Activated naive CD4-positive, alpha-beta T cell treated with anti-CD3 and anti-CD28 coated beads for 36 hours (primary cell): ENCODE measurements at places on chromosomes 6 and 20. TPM values are rescaled to one million over a fixed set of nuclear protein-coding genes. Genes with fewer than 3 reads are reported as not detected.

BTBD3 gene
- 7.2 TPM for total RNA-seq

CENPW gene
- total RNA-seq, result 77.8 TPM

OR2B2 gene
- total RNA-seq, result not detected

SYNDIG1 gene
- not detected for total RNA-seq

EGFL8 gene
- total RNA-seq, result 9.5 TPM

IL17A gene
- not detected for total RNA-seq

MEP1A gene
- total RNA-seq, result not detected

- no peak overlapping the region for H3K27ac ChIP-seq
- H3K4me1 ChIP-seq, result peaks cover 39% of the 10 kb centered on the region
These were observed 10.7 kb downstream of the NEDD9 start for GRCh38 chr6:11221623-11222384.

DNA sequence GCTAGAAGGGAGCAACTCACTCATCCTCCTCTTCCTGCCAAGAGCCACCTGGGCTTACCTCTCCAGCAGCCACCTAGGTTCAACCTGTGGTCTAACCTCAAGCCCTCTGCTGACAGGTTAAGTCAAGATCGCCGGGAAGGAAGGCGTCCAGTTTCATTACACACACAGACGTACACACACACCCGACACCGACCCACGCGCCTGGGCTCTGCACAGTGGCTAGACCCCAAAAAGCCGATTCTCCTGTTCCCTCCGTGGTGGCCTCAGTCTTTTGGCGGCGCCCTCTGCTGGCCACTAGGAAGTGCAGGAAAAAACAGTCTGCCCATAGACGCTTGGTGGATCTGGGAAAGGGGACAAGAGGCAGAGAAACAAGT lies 52.8 kb downstream of the MRPL14 start:
- H3K4me1 ChIP-seq, result peaks cover 19% of the 10 kb centered on the region
- peak overlapping the region; percentile 73 for H3K4me3 ChIP-seq
- DNase-seq, result peak; percentile 73
- peaks cover 3% of the 10 kb centered on the region for H3K27me3 ChIP-seq

GRCh38 chr6:147867433-147868226 lies 359.1 kb downstream of the SAMD5 start:
- H3K27me3 ChIP-seq, result no peaks in the 10 kb centered on the region
- no peaks in the 10 kb centered on the region for H3K4me1 ChIP-seq
- H3K27ac ChIP-seq, result no peak overlapping the region
- H3K4me3 ChIP-seq, result no peak overlapping the region
- no peak for DNase-seq
- no peaks in the 10 kb centered on the region for H3K36me3 ChIP-seq

GRCh38 chr6:82084324-82084920 lies 163.1 kb downstream of the IBTK start:
- no peaks in the 10 kb centered on the region for H3K27me3 ChIP-seq
- no peaks in the 10 kb centered on the region for H3K4me1 ChIP-seq
- H3K4me3 ChIP-seq, result no peak overlapping the region
- no peaks in the 10 kb centered on the region for H3K36me3 ChIP-seq

DNA sequence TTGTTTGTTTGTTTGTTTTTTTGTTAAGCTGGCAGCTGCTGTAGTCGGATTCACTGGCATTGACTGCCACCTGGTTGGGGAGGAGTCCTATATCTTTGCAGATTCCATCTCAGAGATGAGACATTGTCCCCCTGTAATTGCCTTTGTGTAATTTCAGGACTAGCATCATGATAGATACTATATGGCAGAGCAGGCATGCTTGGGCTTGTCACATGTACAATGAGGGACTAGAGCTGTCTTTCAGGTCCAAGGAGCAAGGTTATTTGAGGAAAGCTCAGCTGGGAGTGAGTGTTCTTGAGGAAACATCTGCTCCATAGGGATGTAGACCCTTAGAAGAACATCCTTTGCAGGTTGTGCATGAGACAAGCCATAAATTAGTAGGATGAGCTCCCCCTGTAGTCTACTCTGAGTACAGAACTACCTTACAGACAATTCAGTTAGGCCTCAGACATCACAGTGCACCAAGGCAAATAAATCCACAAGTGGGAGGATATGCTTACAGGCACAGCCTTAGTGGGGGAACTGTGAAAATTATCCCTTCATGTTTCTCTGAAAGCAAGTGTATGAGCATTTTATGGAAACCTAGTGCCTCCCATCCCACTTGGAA lies 62.1 kb downstream of the BMP2 start:
- H3K4me3 ChIP-seq, result no peak overlapping the region
- no peak overlapping the region for H3K27ac ChIP-seq
- H3K27me3 ChIP-seq, result no peaks in the 10 kb centered on the region
- H3K36me3 ChIP-seq, result no peaks in the 10 kb centered on the region
- DNase-seq, result no peak

DNA sequence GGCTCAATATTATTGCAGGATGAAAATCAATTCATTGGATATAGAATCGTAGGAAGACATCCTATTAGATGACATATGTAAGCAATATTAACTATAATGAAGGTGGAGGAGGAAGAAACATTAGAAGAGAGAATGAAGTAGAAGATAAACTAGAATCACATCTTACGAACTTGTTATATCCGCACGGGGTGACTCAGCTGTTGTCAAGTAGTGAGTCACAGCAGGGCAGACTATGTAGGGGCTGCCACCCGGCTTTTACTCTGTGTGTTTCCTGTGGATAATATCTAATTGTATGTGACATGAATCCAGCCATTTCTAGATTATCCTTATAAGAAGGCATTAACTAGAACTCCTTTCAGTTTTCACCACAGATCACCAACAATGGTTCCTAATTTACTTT lies 520.2 kb downstream of the DOK5 start:
- H3K27ac ChIP-seq, result no peak overlapping the region
- no peak overlapping the region for H3K4me3 ChIP-seq
- no peak for DNase-seq
- no peaks in the 10 kb centered on the region for H3K4me1 ChIP-seq
- H3K27me3 ChIP-seq, result no peaks in the 10 kb centered on the region

DNA sequence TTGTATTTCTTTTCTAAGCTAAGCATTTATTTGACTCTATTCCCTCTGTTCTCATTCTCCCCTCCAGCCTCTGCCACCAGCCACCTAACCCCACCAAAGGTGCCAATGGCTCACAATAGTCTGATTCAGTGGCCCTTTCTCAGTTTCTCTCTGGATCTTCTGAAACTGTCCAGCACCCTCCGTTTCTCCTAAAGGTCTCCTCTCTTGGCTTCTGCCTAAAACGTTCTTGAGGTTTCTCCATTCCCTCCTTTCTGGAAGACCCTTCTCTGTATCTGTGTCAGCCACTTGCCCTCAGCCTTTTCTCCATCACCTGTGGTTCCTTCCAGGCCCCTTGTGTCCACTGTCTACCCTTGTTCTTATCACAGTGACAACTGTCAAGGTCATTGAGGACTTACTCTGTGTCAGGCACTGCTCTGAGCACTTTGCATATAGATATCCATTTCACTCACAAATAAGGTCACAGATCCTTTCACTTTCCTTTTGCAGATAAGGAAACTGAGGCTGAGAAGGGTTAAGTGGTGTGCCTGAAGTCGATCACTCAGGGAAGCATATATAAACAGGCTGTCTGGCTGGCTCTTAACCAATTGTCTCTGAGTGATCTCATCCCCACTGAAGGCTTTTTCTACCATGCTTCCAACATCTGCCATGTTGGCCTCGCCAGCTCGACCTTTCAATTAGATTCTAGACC lies 48.1 kb downstream of the FOXA2 start:
- H3K36me3 ChIP-seq, result no peaks in the 10 kb centered on the region
- H3K27ac ChIP-seq, result no peak overlapping the region
- no peak for DNase-seq
- H3K4me1 ChIP-seq, result no peaks in the 10 kb centered on the region
- H3K4me3 ChIP-seq, result no peak overlapping the region

GRCh38 chr6:56955171-56956155 lies 556 bp downstream of the BEND6 start:
- H3K4me3 ChIP-seq, result peak overlapping the region; percentile 74
- DNase-seq, result peak; percentile 85
- H3K27me3 ChIP-seq, result peaks cover 60% of the 10 kb centered on the region
- H3K27ac ChIP-seq, result no peak overlapping the region
- H3K36me3 ChIP-seq, result no peaks in the 10 kb centered on the region
- peaks cover 8% of the 10 kb centered on the region for H3K4me1 ChIP-seq

- H3K27me3 ChIP-seq, result no peaks in the 10 kb centered on the region
- no peaks in the 10 kb centered on the region for H3K36me3 ChIP-seq
- no peaks in the 10 kb centered on the region for H3K4me1 ChIP-seq
- DNase-seq, result no peak
These were observed 119.7 kb downstream of the ALDH8A1 start for GRCh38 chr6:134830194-134830593.

GRCh38 chr6:56899753-56900152 lies 55.2 kb upstream of the BEND6 start:
- H3K27ac ChIP-seq, result no peak overlapping the region
- H3K27me3 ChIP-seq, result no peaks in the 10 kb centered on the region
- DNase-seq, result no peak

GRCh38 chr6:82569022-82569421 lies 205.4 kb downstream of the TPBG start:
- H3K4me1 ChIP-seq, result no peaks in the 10 kb centered on the region
- H3K36me3 ChIP-seq, result no peaks in the 10 kb centered on the region
- no peak overlapping the region for H3K4me3 ChIP-seq
- no peak for DNase-seq

DNA sequence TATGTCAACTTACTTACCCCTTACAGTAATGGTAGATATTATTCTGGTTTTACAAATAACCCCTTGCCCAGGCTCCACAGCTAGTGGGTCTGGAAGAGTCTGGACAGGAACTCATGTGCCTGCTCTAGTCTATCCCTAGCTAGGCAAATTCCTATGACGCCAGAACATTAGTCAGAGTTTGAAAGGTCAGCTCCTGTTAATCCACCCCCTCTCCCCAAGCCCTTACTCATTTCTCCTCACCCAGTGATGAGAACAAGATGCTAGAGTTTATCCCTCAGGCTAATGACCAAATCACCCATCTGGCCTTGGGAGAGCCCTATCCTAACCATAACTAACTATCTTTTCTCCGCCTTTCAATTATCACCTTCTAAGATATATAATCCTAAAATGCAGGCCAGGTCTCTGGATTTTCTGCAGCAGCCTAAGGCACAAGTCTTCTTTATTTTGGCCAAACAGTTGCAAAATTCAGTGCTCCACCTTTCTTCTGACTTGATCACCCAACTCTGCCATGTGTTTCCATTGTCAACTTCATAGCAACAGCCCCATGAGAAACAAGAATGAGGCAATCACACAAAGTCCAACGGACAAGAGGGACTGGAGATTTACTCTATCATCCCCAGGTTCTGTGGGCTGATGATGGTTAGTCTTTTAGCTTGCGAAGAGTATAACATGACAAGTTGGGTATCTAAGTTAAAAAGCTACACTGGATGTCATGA lies 113.3 kb downstream of the TASP1 start:
- DNase-seq, result no peak
- H3K27ac ChIP-seq, result no peak overlapping the region
- H3K36me3 ChIP-seq, result peaks cover 61% of the 10 kb centered on the region
- no peak overlapping the region for H3K4me3 ChIP-seq

DNA sequence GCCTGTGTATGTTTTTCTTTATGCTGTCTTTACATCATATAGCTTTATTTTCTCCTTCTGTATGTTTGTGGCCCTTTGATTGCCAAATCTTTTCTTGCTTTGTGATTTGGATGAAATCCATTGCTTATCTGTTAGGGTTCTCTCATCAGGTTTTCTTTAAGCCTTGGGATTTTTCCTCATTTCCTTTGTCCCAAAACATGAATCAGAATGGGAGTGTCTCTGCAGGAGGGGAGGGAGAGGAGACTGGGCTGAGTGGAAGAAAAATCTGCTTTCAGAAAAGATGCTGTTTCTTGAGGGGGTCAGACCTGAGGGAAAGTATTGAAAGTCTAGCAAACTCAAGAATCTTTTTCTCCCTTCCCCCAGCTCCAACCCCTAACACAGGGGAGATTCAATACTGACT lies 758.0 kb upstream of the MMS22L start:
- H3K36me3 ChIP-seq, result no peaks in the 10 kb centered on the region
- H3K27me3 ChIP-seq, result no peaks in the 10 kb centered on the region
- H3K4me3 ChIP-seq, result no peak overlapping the region
- no peaks in the 10 kb centered on the region for H3K4me1 ChIP-seq

DNA sequence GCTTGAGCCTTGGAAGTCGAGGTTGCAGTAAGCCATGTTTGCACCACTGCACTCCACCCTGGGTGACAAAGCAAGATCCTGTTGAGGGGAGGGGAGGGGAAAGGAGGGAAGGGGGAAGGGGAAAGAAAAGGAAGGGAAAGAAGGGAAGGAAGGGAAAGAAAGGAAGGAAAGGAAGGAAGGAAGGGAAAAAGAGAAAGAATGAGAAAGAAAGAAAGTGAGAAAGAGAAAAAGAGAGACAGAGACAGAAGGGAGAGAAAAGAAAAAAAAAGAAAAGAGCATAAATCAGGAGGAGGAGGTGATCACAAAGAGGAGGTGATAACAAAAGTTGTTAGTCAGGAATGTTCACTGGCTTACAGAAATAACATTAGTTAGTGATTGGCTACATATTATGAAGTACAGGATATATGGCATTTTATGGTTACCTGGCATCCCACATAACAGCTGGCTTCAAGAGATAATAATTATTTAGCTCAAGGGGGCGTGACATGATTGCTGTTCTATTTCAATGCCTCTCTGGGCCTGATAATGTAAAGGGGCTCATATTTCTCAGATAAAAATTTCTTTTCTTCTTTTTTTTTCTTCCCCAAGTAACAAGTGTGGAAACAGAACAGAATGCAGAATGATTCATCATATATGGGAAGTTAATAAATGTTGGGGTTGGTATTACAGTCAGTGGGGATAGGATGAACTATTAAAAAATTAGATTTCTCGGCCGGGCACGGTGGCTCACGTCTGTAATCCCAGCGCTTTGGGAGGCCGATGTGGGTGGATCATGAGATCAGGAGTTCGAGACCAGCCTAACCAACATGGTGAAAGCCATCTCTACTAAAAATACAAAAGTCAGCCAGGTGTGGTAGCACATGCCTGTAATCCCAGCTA lies 27.1 kb downstream of the SAMHD1 start:
- peaks cover 41% of the 10 kb centered on the region for H3K4me1 ChIP-seq
- no peaks in the 10 kb centered on the region for H3K27me3 ChIP-seq
- peaks cover 27% of the 10 kb centered on the region for H3K36me3 ChIP-seq
- H3K27ac ChIP-seq, result peak overlapping the region; percentile 62
- H3K4me3 ChIP-seq, result no peak overlapping the region
- DNase-seq, result no peak

DNA sequence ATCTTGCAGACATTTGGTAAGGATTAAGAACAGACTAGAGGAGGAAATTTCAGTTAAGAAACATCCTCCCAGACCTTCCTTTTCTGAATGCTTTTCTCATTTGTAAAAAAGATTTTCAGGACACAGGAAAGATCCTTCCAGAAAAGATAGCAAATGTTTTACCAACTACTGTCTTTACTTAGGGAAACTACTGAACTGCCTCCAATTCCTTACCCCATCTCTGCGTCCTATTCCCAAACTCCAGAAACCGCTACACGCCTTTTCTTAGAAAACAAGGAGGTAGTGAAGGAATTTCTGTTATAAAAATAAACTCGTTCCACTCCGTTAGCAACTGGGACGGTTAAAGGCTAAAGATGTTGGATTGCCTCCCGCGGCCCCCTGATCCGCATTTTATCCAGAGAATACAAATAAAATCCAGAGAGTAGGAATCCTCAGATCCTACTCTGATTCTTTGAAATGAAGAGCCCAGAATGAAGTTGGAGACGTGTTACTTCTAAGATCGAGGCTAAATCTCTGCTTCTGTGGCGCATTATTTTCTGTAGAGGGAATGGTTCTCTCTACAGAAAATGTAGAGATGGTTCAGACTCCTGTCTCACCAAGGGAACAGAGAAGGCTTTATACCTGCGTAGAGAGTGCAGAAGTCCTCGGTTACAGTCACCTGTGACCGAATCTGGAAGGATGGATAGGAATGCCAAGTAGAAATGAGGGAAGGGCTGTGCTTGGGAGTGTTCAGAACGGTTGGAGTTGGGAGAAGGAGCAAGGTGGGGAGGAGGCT lies 133.0 kb downstream of the GPX5 start:
- no peaks in the 10 kb centered on the region for H3K36me3 ChIP-seq
- peaks cover 18% of the 10 kb centered on the region for H3K4me1 ChIP-seq
- peak overlapping the region; percentile 73 for H3K4me3 ChIP-seq
- peaks cover 65% of the 10 kb centered on the region for H3K27me3 ChIP-seq
- peak overlapping the region; percentile 64 for H3K27ac ChIP-seq
